Activated CD4-positive, alpha-beta T cell treated with anti-CD3 and anti-CD28 coated beads, Interleukin-2, amount 10 ng/mL, durations not matched to agents 24 days and 14 days (primary cell): ENCODE measurements at places on chromosomes 11 and 22.

- DNase-seq, result no peak
Observed at GRCh38 chr22:24010018-24010391, 1.1 kb upstream of the CABIN1 start.

- DNase-seq, result no peak
Observed at GRCh38 chr11:11537372-11537771, 84.4 kb downstream of the GALNT18 start.

- no peak for DNase-seq
Observed at GRCh38 chr11:89583580-89583979, 92.4 kb upstream of the NOX4 start.

GRCh38 chr11:120900643-120901042 lies 123.3 kb upstream of the TBCEL start:
- no peak for DNase-seq

- DNase-seq, result peak; percentile 90
Observed at GRCh38 chr22:39960791-39961746, 872 bp downstream of the TMA7B start.
